ENCODE measurements at places on chromosomes 1 and 21.

- no peak for DNase-seq
Measured at GRCh38 chr1:25731626-25732370, 68.2 kb upstream of the SELENON start.

DNA sequence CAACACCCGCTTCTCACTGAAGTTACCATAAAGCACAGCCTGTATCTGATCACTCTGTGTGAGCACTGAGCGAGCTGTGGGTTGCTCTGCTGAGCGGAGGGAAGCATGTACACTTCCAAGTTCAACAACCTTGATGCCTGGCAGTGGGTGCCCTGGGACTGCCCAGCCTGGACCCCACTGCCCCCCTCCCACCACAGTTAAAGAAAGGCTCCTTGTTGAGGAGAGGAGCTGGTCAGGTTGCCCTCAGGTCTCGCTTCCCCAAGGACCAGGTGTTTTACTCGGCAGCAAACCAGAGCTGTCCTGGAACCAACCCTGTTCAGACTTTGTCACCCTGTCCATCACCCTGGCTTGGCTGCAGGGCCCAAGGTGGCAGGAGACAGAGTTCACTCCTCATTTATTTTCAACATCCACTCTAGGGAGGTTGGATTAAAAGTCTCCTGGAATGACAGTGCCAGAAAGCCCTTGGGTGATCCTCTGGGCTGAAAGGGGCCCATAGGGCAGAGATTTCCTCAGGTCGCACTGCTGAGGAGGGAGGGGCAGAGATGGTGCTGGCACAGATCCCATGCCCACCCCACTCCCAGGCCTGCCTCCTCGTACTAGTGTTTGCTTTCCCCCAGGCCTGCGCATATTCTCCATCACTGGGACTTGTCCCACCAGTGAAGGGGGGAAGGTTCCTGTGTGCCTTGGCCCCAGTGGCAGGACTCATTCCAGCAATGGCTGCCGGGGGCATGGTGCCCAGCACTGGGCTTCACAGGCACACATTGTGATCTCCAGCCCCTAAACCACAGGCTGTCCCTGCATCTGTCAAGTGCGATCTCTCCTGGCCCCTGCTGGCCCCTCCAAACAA lies 101.7 kb downstream of the TRABD2B start:
- DNase-seq, result no peak

DNA sequence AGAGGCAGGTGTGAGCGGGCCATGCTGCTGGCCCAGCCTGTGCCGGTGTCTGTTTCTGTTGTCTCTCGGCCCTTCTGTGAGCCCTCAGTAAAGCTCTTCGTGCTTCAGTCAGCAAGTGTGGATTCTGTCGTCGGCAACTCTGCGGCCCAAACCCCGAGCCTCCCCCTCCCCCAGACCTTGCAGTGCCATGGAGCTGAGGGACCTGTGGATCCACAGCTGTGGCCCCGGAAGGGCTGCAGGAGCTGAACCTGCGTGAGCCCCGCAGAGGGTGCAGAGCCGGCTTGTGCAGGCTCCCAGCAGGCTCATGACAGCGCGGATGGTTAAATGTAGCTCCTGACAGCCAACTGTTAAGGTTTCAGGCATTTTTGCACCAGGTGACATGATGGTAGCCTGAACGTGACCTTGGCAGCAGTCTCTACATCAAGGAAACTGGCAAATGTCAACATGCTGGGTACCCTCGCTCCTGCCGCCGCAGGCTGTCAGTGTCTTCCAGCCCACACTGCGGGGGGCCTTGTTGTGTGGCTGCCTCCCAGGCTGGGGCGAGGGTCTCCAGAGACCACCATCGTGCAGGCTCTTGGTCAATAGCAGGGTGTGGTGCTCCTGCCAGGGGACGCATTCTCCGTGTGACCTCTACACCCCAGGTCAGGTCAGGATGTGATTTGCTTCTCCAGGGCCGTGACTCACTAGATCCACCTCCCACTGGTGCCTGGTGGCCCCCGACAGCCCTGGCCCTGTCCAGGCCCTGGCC lies 7.0 kb downstream of the LRRC3 start:
- DNase-seq, result no peak

DNA sequence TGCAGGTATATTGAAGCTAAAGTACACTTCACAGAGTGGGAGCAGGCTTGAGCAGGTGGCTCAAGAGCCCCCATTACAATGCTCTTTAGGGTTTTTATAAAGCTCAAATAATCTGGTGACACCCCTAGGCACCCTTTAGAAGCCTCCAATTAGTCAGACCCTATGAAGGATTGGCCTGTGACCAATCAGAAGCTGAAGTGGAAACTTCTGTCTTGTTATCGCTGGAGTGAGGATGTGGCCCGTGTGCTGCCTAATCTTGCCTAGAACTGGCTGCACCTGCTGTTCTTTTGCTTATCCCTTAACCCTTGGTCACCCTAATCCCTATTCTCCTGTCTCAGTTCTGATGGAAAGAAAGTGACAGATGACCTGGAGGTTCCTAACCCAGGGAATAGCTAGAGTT lies 70.8 kb upstream of the ABCG1 start:
- no peak for DNase-seq

DNA sequence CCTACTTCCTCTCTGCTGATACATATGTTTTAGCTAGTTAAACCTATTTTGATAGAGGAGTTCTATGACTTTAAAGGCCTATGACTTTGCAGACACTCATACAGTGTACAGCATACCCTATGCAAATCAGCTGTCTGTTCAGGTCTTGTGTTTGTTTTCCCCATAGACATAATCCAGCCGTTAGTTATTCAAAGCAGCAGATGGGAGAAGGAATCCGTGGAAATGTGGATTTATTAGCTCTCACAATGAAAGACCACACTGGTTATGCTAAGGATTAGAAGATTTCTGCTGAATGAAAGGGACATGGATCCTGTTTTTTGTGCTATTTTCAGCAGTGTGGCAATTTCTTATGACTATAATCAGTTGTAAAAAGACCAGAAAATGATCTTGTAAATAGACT lies 59.8 kb downstream of the MAST2 start:
- no peak for DNase-seq

DNA sequence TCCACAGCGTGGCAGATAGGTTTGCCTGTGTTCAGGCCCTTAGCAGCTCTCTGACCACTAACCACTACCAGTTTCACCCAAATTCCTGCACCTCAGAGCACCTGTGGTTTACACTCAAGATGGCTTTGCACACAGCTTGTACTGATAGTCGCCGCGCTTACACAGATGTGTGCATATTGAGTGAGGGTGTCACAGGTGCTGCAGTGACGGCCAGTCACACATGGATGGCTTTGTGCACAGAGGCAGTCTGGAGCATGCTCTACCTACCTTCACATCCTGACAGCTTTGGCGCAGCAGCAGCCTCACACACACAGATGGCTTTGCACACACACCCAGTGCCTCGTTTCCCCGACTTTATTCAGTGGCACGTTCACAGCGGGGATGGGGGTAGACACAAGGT lies 7.5 kb downstream of the DMAP1 start:
- no peak for DNase-seq

DNA sequence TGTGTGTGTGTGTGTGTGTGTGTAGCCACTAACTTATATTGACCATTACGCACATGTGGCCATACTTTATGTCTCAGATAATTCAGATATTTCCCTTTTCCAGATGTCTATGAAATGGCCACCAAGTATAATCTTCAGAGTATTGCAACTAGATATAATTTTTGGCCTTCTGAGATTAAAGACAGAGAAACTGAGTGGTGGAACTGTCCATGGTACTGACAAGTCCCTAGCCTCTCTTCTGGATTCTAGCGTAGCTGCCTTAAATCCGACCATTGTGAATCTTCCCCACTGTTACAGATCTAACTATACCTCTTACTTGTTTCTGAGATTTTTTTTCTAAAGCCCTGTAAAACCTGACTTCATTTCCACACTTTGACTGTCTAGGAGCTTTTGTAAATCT lies 100.0 kb upstream of the SERTAD4 start:
- peak; percentile 48 for DNase-seq

GRCh38 chr1:103273106-103273505 lies 164.8 kb upstream of the COL11A1 start:
- DNase-seq, result no peak

GRCh38 chr1:165367375-165367993 lies 11.0 kb upstream of the LMX1A start:
- peak; percentile 79 for DNase-seq

DNA sequence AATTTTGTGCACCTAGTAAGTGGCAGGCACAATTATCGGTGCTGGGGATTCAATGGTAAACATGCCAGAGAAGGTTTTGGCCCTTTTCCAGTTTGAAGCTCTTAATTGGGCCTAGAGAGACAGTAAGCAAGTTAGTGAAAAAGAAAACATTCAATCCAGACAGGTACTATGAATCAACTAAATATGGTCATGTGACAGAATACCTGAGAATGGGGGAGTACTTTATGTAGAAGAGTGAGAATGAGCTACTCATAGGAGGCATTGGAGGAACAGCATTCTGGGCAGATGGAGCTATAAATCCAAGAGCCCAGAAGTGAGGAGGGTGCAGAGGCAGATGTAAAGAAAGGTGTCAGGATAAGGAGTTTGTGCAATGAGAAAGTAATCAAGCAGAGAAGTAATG lies 1017.9 kb downstream of the ADGRL2 start:
- DNase-seq, result no peak

DNA sequence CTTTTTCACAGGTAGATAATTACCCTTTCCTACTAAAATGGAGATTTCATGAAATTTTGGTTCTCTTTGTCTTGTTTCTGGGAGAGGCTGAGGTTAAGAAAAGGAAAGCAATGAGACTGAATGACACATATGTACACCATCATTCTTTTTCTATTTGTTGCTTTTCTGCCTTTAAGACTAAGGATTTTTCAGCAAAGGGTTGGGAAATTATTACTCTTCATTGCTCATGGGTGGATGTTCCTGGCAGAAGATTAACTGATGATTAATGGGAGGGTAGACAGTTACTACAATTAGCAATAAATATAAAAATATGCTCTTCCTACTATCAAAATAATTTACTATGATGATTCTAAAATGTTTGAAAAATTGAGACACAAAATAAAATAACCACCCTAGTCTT lies 316.5 kb upstream of the USP24 start:
- peak; percentile 24 for DNase-seq
